Hepatic stellate cell (primary cell): ENCODE measurements at places on chromosomes 2 and 18.

DNA sequence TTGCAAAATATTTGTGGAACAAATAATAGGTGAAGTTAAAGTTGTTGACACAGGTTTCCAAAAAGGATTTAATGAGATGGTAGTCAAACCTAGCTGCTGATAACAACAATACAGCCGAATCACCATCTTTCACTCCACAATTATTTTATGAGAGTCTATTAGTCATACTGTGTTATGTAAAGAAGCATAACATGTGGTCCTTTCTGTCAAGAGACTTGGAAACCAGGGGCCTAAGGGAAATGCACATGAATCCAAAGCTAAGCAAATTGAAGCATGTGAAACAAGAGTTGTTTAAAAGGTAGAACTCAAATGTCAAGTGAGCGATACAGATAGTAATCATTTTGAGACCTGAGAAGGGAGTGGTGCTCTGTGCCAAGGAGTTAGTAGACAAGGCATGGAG is 16.0 kb downstream of the CD28 start:
- no peak for DNase-seq

GRCh38 chr2:60379684-60380083 is 173.8 kb downstream of the BCL11A start:
- DNase-seq = no peak

DNA sequence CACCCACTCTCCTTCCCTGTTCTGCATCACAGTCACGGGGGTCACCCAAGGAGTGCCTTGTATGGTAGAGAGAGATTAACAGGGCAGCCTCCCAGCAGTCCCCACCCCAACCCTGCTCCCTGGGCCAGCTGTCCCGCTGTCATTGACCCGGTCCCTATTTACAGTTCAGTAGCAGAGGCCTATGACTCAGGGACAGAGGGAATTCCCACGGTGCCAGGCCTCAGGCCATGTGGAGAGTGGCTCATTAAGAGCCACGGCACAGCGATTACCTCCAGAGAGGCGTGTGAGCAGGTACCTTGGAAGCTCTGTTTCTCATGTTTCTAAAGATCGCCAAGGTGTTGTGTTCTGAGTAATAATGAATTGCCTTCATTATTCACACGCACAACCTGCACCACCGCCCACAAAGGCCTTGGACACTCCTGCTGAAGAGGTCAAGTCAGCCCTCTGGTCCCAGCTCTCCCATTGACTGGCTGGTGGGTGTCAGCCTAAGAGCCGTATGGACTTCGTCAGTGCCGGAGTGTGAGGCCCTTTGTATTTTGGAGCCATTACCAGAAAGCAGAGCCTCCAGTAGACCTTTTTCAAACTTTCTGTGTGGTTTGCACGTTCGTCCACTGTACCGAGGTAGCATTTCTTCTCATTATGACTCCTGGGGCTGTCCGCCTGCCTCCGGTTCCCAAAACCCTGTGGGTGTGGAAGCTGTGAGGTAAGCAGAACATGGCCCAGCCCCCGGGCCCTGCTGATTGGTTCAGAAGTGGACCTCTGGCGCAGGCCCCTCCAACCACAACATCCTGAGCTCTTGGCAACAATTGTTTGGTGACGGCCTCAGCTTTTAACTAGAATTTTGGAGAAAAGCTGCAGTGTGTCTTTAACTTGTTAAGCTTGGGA is 47.0 kb downstream of the SERTAD2 start:
- peak; percentile 71 for DNase-seq

GRCh38 chr18:42072407-42072806 is 117.4 kb downstream of the PIK3C3 start:
- no peak for DNase-seq

DNA sequence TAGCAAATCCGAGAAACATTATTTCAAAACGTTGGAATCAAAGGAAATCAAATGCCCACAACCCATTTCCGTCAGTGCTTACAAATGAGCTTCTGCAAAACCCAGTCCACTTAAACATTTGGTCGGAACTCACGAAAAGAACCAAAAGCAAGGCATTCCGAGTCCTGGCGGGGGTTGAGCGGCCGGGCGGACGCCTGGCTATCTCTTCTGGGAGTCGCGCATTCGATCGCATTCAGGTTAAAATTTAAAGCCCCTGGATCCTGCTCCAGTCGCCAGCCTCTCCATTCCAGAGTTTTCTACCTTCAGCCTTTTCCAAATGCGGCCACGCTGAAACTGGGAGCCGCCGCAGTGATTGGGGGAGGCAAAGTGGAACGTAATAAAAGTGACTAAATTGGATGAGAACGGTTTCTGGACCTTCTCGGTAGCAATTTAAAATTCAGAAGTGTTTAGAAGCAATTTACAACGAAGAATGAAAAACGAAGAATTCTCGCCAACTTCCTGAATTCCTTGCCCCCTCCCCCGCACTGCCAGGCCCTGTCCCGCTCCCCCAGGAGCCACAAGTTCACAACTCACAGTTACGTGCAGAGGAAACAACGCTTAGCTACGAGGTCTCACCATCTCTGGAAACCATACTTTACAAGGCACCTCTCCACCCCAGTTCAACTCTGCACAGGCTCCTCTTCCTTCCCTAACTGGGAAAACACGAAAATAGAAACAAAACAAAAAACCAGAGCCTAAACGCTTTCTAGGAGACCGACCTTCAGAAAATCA is 1.7 kb upstream of the GATA6 start:
- DNase-seq = peak; percentile 50
